ENCODE measurements at places on chromosomes 7 and 10.

DNA sequence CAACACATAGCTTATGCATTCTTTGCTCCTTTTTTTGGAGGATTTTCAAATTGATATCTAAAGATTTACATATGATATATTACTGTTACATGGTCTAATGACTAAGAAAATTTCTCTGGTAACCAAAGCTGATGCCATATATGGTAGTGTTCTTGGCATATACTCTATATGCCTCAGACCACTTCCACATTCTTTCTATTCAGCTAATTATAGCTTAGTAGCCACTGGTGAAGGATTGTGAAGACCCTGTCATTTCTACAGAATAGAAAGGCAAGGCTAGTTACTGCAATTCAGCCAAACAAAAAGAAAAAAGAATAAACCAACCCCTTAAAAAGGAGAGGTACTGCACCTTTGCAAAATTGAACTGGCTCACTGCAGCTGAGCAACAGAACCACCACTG, 3.7 kb downstream of the PURB start:
- DNase-seq, result no peak

DNA sequence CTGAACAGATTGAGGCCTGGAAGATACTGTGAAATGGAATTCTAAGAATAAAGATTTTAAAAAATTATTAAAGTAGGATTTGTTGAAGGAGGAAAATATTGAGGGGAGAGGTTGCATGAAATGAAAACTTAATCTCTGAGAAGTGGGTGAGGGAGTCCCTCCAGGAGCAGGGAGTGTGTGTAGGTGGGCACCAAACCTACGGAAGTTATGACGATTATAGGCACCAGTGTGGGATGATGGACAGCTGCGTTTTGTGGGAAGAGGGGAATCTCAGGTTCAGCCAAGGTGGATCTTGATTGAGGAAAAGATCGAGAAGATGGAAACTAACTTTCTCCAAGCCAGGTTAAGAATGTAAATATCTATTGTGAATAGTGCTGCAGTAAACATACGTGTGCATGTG, 246.4 kb downstream of the CCDC3 start:
- DNase-seq, result no peak

GRCh38 chr10:72297281-72297804, 23.6 kb downstream of the DDIT4 start:
- peak; percentile 98 for DNase-seq

- no peak for DNase-seq
These were observed 16.1 kb upstream of the PALD1 start for GRCh38 chr10:70462349-70462984.

DNA sequence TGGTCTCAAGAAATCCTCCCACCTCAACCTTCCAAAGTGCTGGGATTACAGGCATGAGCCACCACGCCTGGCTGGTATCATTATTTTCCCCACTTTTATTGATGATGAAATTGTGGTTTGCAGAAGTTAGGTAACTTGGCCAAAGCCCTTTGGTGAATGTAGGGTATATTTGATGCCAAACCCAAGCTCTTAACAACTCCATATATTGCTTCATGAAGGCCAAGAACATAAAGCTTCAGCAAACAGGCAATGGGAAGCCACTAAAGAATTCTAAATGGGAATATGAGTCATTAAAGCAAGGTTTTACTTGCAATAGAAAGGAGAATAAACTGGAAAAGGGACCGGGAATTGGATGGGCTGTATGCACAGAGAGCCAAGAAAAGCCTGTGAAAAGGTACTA, 142.7 kb downstream of the KMT2E start:
- DNase-seq, result no peak

GRCh38 chr7:105799677-105800076, 76.7 kb downstream of the ATXN7L1 start:
- no peak for DNase-seq

DNA sequence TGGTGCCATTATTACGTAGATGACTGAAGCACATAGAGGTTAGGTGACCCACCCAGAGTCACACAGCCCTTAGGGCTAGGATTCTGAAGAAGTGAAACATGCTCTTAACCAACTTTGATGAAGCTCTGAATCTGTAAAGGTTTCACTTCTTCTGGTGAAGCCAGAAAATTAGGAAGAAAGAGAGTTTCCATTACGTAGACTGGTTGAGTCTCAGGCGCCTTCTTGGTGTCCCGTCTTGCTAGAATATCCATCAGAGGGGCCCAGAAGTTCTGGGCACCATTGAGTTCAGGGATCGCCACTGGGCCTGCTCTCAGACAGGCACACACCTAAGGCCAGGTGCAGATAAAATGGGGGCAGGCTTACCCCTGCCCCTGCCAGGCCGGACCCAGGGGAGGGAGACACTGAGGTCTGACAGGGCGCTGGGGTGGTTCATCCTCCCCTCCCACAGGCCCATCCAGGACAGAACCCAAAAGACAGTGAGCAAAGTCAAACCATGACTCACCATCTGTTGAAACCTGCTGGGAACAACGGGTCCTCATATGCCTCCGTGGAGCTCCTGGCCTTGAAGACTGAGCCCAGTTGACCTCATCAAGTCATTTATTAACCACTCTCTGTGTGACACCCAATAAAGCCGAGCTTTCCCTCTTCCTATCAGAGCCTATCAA, 33.2 kb downstream of the DRGX start:
- no peak for DNase-seq

- DNase-seq, result no peak
These were observed 3.3 kb downstream of the TSGA13 start for GRCh38 chr7:130683026-130683425.

DNA sequence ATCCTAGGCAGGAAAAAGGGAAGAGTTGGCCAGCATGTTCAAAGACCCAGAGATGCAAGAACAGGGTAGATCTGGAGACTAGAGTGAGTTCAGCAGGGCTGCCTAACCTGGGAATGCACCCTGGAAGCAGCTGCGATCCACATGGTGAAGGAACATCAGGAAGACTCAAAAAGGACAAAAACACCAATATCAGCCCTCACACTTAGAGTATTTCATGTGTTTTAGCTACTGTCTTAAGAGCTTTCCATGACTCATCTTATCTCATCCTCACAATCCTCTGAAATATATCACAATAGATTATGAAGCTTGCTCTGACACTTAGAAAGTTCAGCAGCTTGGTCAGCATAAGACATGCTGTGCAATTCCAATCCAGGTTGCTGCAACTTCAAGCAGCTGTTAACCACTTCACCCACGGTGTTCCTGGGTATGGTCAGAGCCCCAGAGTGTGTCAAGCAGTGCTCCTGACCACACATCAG, 380.9 kb downstream of the PARD3 start:
- DNase-seq, result no peak

GRCh38 chr7:47852330-47853245, 95.7 kb downstream of the PKD1L1 start:
- no peak for DNase-seq

DNA sequence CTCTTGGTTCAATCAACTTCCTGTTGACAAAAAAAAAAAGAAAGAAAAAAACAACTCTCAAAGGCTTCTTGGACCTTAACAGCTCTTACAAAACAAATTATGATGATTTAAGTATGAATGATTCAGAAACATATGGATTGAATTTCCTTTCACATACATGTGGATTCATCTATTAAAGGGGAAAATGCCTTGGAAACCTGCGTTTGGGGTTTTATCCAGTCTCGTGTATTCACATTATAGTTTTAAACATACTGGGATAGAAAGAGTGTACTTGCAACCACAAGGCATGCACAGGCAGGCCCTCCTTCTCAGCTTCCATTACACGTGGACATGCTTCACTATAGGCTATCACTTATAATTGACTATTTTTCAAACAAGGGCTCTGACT, 286.7 kb downstream of the INHBA start:
- no peak for DNase-seq

- DNase-seq, result no peak
These were observed 101.4 kb downstream of the RELN start for GRCh38 chr7:103887853-103888602.

- no peak for DNase-seq
These were observed 977.2 kb downstream of the LRMDA start for GRCh38 chr10:76408646-76409045.

DNA sequence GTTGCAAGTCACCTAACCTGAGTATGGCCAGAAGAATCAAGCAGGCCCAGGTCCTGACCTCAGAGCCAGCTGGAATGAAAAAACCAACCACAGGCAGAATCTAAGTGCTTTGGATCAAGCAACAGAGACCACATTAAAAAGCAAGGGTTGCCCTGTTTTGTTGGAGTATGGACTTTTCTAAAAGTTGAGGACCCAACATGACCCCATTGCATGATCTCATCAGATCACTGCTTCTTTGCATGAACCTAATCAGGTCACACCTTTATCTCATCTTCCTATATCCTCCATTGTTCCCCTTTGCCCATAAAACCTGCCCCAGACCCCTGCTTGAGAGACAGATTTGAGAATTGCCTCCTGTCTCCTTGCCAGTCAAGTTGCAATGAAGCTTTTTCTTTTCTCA, 11.6 kb upstream of the SNX10 start:
- no peak for DNase-seq

- no peak for DNase-seq
These were observed 69.6 kb downstream of the ASB13 start for GRCh38 chr10:5596611-5597341.

DNA sequence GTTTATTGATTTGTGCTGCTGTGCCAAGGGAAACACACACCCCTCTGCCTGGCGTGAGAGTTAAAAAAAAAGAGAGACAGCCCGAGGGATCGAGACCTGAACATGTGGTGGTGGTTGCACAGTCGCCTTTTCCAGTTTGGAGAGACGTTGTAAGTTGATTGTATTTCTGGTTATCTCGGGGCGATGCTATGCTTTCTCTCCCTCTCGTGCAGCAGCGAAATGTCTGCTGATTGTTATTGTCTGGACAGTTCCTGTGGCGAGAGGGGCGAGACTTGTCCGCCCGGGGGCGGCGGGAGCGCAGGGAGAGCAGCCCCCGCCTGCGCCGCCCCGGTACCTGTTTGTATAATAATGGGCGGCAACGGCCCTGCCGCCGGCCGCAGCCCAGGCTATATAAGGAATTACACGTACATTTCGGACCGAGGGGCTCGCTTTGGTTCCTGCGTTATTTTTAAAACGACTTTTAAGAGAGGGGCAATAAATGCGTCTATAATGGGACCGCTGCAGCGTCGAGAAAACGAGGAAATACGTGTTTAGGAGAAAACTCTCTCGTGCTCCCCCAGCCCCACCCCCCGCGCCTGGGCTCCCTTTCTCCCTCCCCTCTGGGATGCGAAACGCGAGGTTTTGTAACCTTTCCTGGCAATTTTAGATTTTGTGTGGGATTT, 1.7 kb downstream of the ZEB1 start:
- DNase-seq, result peak; percentile 73

DNA sequence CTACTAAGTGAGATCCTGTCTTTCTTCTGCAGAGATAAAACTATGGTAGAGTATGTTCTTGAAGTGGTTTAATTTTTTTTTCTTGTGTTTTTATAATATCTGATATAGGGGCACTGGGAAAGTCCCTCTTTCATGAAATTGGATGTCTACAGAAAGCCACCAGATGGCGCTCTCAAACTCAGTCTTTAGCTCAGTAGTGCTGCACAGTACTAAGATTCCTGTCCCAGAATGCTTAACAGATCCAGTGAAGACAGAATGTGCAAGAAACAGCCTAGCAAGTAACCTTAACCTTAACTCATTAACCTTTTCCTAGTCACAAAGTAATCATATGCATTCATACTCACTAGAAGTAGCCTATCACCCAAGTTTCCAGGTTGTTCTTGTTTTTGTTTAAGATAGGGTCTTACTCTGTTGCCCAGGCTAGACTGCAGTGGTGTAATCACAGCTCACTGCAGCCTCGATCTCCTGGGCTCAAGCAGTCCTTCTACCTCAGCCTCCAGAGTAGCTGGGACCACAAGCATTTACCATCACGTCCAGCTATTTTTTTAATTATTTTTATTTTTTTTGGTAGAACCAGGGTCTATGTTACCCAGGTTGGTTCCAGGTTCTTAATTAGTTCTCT, 56.7 kb downstream of the IDE start:
- peak; percentile 85 for DNase-seq

DNA sequence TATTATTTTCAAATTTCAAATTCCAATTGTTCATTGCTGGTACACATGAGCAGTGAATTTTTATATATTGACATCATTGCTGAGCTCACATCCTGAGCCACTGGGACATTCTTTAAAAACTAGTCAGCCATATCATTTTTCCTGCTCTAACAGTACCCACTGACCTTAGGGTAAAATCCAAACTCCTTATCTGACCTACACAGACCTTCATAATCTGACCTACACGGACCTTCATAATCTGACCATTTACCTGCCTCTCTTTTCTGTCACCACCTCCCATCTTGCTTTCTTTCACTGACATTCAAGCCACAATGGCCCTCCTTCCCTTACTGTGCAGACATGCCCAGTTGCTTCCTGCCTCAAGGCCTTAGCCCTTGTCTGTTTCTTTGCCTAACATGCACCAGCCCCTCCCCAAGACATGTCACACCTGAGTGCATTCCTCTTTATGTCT, 16.1 kb upstream of the CUZD1 start:
- DNase-seq, result no peak

DNA sequence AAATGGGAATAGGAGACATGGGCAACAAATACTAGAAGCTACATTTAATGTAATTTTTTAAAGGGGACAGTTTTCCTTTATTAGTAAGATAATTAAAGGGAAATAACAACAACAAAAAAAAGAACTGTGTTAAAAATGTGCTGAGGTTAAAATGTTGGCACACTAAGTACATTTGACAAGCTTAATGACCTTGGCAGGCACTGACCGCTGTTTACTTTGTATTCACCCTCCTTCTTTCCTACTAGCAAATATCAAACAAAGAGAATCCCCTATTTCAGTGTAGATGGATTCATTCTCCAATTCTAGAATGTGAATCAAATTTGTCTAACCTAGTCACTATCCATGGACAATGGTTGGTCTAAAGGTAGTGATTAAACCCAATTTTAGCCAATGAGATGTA, 77.5 kb upstream of the TOMM7 start:
- no peak for DNase-seq

DNA sequence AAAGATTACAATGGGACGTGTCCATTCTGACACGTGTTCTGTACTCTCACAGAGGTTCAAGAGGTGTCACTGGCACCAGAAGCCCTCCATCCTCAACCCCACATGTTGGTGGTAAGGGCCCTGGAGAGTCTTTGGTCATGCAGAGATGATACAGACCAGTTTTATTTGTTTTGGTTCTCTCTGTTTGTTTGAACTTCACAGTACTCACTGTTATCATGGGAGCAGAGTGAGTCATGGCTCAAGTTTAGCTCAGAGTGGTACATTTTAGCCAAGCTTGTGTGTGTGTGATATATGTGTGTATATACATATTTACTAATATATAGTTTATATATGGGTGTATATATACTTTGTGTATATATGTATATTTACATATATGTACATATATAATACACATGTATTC, 935.6 kb downstream of the GRID1 start:
- no peak for DNase-seq

- peak; percentile 63 for DNase-seq
These were observed 104.0 kb upstream of the INSIG1 start for GRCh38 chr7:155193716-155194115.

- DNase-seq, result no peak
These were observed 65.9 kb downstream of the PRKCQ start for GRCh38 chr10:6514180-6514579.

All from activated effector memory CD4-positive, alpha-beta T cell treated with anti-CD3 and anti-CD28 coated beads, Interleukin-2, amount 50 U/mL, for 16 hours (primary cell).